Cardiac fibroblast (primary cell): ENCODE measurements at places on chromosomes 3 and 15.

- no peak for DNase-seq
These were observed 49.8 kb downstream of the LDHAL6B start for GRCh38 chr15:59256482-59256881.

- DNase-seq = no peak
These were observed 10.2 kb upstream of the IRAK2 start for GRCh38 chr3:10154335-10155122.

DNA sequence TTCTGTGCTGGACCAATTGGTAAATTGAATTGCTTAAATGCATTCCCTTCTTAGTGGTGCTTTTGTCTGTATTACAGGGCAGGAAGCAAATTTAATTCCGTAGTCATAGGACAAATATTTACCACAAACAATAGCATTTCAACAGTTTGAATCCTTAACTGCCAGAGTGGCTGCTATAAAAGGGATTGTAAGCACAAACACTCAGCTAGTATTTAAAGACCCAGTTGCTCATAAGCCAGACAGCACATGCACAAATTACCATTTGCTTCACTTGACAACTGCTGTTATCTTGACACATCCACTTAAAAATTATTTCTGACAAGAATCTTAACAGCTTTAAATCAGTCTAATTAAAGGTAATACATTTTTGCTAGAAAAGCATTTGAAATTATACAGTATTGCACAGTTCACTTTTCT lies 490.2 kb upstream of the ADAMTS9 start:
- peak; percentile 32 for DNase-seq

GRCh38 chr3:48434591-48435222 lies 4.8 kb upstream of the PLXNB1 start:
- no peak for DNase-seq

GRCh38 chr15:80568298-80568697 lies 126.8 kb upstream of the ABHD17C start:
- DNase-seq = peak; percentile 33
